NCI-H1048 (cell line): ENCODE measurements at places on chromosomes 1 and 21.

GRCh38 chr21:31570824-31571566, 88.5 kb upstream of the SOD1 start:
- no peak for DNase-seq

- DNase-seq, result no peak
Measured at GRCh38 chr1:113058941-113059706, 13.9 kb upstream of the LRIG2 start.

DNA sequence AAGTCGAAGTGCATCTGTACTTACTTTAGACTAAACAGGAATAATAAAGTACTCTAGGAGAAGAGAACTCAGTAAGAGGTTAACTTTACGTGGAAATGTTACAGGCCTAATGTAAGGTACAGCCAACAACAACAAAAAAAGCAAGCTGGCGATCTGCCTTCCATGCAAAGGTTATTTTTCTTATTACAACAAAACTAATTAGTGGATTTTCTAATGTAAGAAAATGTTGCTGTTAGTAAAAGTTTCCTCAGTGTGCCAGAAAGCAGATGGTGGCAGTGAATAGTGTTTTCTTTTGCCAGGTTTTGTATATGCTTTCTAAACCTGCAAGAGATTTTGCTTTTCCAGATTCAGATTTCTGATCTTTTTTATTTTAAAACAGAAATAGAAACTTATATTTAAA, 179.2 kb downstream of the NFIA start:
- DNase-seq, result no peak

DNA sequence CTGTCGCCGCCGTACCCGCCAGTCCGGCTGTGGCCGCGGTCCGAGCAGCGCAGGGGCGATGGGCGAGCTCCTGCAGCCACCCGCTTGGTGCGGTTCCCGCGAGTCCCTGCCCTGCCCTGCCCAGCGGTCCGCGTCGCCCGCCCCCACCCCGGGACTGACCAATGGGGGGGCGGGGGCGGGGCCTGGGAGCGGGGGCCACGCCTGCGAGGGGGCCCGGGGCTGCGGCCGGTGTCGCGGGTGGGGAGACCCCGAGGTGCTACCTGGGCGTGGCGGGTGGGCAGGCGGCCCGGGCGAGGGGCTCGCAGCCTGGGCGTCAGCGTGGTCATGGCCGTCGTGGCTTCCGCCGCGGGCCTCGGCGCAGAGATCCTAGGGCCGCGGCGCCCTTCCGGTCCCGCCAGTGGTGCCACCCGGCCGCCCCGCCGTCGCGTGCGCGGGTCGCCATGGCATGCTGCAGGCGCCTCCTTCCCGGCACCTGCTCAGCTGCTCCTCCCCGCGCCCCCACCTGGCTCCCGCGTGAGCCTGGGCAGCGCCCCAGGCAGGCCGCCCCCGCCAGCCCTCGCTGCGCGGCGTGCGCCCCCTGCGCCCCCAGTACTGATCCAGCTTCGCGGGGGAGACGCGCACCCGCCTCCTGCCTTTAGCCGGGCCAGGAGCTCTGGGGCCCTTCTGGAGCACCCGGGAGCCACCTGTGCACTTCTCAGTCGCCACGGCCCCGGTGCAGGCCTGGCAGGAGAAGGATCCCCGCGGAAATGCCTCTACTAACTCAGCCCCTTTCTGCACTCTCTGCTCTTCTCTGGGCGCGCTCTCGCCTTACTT, at the start of gene BMP8B:
Gene BMP8B (minus strand): TSS at position 108 of the 813 bp plus-strand sequence. CDS start 380 bp downstream, outside the sequence.
- no peak for DNase-seq

GRCh38 chr1:204721373-204722055, 36.0 kb upstream of the LRRN2 start:
- no peak for DNase-seq

DNA sequence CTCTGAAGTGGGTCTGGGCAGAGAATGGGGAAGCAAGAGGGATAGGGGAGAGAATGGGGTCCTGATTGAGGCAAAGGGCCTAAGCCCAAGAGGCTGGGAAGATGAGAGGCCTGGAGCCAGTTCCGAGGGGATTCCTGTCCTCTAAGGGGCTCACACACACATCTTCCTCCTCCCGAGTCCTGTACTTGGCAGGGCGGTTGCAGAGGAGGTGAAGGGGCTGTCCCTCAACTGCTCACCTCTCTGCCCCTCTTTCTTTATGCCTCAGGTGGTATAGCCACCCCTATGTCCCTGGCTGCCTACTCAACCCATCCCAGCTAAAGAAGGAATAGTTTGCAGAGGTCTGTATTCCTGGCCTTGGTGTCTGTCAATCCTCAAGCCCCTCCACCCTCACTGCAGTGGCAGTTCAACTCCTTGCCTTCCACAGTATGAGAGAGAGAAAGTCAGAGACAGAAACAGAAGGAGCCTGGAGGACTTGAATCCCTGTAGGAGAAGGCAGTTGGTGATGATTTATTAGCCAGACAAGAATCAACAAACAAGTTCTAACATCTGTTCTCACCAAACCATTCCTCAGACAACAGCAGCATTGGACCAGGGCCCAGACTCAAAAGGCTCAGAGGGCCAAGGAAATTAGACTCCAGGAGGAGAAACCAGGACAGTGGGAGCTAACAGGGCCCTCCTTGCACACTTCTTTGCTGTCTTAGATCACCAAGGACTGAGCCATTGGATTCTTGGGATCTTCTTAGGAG, 10.7 kb downstream of the SH2D2A start:
- no peak for DNase-seq

- DNase-seq, result no peak
Measured at GRCh38 chr1:207029701-207030521, 2.6 kb downstream of the C1orf116 start.

DNA sequence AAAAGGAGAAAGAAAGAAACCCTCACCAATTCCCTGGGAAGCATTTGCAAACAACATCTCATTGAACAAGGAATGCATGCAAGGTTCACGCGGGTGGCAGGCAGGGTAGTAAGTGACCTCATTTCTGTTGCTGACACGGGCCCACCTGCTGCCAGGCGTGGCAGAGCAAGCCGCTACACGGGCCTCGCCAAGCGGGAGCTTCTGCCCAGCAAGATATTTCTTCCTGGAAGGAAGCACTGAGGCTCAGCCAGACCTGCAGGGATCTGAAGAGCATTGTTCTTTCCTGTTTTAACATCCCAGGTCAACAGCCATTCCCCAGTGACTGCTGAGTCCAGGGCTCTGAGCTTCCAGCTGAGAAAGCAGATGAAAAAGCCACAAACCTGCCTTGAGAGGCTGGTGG, 91.9 kb upstream of the IGSF21 start:
- DNase-seq, result no peak

DNA sequence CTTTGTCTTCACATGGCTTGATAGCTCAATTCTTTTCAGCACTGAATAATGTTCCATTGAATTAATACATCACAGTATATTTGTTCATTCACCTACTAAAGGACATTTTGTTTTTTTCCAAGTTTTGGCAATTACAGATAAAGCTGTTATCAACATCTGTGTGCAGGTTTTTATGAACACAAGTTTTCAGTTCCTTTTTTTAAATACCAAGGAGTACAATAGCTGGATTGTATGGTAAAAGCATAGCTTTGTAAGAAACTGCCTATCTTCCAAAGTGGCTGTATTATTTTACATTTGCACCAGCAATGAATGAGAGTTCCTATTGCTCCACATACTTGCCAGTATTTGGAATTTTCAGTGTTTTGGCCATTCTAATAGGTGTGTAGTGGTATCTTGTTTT, 4.8 kb upstream of the MCOLN2 start:
- no peak for DNase-seq

DNA sequence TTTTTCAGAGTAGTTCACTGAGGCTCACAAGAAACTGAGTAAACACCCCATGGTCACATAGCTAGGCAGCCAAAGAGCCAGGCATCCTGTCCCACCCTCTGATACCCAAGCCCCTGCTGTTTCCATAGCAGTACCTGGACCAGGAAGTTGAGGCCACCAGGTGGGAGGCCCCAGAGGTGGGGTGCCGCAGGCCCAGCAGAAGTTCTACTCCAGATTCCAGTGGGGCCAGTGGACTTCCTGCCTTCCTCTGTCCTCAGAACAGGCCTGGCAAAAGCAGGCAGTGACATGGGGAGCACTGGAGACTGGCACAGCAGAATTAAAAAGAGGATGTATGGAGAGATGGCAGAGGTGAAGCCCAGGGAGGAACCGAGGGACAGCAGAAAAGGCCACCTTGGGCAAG, 19.0 kb downstream of the FOXO6 start:
- DNase-seq, result no peak

DNA sequence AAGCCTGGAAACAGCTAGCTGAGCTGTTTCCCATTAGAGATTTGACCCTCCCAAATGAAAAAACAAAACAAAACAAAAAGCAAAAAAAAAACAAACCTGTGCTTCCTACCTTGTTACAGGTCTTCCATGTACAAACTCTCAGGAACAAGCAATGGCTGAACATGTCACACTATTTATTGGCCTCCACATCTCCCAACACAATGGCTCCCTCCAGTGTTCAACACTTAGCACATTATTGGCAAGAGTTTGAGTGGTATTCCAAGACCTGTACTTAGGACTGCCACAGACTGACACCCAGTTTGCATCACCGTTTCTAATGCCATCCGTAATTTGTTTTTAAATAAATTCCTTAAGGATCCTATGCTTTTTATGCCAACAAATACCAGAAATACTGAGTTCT, 195.0 kb upstream of the OLFM3 start:
- peak; percentile 37 for DNase-seq

GRCh38 chr1:86957221-86957620, 42.8 kb downstream of the HS2ST1 start:
- DNase-seq, result no peak

GRCh38 chr1:202374099-202374498, 25.6 kb downstream of the PPP1R12B start:
- no peak for DNase-seq

GRCh38 chr1:223771814-223772770, 59.8 kb downstream of the CAPN2 start:
- DNase-seq, result no peak

GRCh38 chr1:178684542-178685000, 40.5 kb upstream of the RALGPS2 start:
- DNase-seq, result no peak

DNA sequence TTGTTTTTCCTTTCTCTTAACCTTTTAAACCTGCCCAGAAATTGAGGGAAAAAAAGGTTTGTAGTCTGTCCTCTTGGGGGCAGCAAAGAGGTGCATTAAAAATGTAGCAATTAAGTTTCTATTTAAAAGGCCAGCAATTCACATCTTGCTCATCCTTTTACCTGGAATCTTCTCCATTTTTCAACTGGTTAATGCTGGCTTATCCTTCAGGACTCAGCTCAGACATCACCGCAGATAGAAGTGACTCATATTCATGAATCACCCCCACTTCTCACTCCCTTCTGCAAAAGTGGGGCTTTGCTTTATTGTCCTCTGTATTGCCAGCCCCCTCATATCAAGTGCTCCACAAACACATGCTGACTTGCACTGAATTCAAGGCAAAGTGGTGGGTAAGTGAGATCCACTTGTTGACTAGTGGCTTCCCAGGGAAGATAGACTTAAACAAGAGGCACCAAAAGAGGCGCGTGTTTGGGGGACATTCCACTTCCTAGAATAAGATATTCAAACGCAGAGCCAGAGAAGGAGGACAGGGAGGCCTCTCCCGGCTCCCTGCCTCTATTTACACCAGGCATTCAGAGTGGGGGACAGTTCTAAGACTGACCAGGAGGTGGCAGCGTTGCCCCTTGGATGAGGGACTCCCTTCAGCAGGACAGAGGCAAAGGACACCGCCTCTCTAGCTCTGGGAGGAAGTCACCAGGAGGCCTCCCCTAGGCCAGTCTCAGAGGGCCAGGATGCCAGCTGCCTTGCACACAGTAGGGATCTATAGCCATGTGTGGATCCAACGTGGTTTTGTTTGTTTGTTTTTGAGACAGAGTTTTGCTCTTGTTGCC, 23.2 kb upstream of the ZNF648 start:
- DNase-seq, result peak; percentile 67

GRCh38 chr21:37800057-37800455, 116.2 kb downstream of the KCNJ6 start:
- DNase-seq, result no peak

GRCh38 chr21:32602099-32602498, 10.1 kb downstream of the CFAP298 start:
- no peak for DNase-seq

- no peak for DNase-seq
Measured at GRCh38 chr1:181152892-181153633, 64.6 kb downstream of the IER5 start.
